ENCODE measurements at places on chromosomes 16 and 17.
A peak's percentile ranks its signal among the peaks of the same experiment; 100 is the strongest.

DNA sequence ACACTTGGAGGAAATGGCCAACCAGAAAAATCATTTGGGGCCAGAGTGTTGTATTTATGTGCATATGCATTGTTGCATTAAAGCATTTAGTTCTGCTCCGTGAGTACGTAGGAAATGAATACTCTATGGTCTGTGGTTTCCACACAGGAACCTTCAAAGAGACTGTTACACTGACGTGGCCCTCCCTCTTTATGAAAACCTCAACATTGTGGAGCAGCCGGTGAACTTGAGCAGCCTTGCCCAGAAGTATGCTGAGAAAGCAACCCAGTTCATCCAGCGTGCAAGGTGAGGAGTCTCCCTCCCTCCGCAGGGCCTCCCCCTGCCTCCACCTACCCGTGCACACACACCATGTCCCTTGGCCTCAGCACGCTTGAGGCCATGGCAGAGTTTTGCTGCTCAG, 65.2 kb downstream of the ARSG start:
- DNase-seq = no peak

GRCh38 chr17:3574231-3574630, 16.6 kb upstream of the TRPV3 start:
- no peak for DNase-seq

DNA sequence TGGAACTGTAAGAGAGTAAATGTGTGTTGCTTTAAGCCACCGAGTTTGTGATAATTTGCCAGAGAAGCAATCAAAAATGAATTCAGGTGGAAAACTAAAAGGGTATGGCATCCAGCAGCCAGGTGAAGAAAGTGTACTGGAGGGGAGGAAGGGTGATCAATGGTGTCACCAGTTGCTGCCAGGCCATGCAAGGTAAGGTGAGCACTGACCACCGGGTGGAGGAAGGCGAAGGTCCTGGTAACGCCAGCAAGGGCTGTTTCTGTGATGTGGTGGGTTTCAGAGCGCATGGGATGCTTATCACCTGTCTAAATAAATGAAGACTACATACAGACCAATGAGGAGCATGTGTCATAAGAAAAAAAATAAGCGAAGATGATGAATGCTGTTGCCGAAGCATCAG, 6.9 kb downstream of the FA2H start:
- DNase-seq = no peak

DNA sequence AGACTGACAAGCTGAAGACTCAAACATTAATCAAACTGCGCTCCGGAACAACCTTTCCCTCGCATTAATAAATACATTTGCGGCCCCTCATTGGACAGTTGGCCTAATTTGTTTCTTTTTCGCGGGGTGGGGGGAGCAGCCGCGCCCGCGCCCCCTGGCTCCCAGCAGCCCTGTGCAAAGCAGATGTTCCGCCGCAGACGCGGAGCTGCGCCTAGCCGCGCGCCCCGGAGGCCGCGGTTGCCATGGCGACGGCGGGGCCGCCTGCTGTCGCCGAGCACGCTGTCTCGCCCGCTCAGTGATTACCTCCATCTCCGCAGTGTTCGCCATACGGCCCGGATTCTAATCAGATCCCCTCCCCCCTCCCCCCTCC, 25.5 kb downstream of the COPZ2 start:
- peak; percentile 70 for DNase-seq

GRCh38 chr17:73429440-73430164, 117.8 kb upstream of the CDC42EP4 start:
- DNase-seq = peak; percentile 76

GRCh38 chr16:78309763-78310162, 210.3 kb downstream of the WWOX start:
- no peak for DNase-seq

DNA sequence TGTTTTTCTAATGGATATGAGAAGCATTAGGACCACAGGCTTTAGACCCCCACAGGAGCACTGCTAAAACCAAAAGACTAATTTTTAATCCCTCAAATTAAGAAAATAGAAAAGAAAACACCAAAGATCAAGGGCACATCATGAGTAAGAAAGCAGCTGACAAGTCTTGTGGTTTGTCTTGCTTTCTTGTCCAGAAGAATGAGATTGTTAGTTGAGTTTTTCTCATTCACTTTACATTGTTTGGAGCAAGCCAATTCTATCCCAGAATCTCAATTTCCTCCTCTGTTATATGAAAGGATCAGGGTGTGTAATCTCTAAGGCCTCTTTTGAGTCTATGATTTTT, 899.0 kb downstream of the KCNJ2 start:
- DNase-seq = no peak

DNA sequence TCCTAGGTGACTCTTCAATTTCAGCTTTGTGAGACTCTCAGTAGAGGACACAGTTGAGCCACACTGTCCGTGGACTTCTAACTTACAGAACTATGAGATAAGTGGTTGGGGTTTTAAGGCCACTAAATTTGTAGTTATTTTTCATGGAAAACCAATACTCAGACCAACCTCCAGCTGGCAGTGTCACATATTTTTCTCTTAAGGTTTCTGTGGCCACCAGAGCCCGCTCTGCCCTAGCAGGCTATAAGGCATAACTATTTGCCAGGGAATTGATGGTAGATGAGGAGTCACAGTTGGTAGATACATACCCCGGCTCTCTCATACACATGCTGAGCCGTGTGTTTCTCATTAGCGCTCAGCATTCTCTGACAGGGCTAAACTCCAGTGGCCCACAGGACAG, 336.8 kb upstream of the MON1B start:
- DNase-seq = no peak

- DNase-seq = no peak
Measured at GRCh38 chr17:72671016-72671415, 421.5 kb downstream of the SLC39A11 start.

- DNase-seq = no peak
Measured at GRCh38 chr17:81641825-81642489, 5.0 kb downstream of the TSPAN10 start.

- DNase-seq = no peak
Measured at GRCh38 chr16:23104032-23104955, 45.0 kb downstream of the USP31 start.

GRCh38 chr17:75063626-75064025, 16.6 kb downstream of the KCTD2 start:
- no peak for DNase-seq

GRCh38 chr16:89401641-89402445, 88.5 kb downstream of the ANKRD11 start:
- DNase-seq = no peak

DNA sequence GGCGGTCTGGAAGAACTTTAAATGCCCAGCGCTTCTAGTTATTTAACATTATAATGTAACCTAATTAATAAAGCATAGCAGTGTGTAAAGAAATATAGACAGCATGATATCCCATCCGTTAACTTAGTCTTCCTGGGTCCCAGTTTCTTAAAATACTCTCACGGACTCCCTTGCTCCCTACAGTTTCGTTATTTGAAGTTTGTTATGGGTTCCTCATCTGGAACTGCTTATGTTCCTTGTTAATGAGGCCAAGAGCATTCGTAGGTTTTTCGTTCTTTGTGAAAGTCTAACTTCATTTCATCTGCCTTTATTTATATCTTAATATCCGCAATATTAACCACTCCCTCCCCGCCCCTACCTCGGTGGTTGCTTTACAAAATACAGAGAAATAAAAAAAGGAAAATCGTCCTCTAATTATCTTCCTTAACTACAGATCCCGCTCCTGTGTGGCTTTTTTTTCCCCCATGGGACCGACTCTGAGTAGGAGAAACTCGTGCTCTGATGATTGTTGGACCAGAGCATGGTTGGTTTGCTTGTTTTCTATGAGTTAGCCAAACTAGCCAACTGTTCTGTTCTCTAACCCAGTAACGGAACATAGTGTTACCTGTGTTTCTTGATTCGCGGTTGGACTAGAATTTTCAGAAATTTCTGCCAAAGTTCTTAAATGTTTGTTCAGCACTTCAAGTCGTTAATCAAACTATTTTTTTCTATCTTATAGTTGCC, 863 bp downstream of the ADPRM start:
- DNase-seq = no peak

- DNase-seq = no peak
Measured at GRCh38 chr17:41434005-41434404, 6.8 kb downstream of the KRT38 start.

- no peak for DNase-seq
Measured at GRCh38 chr17:57584050-57584551, 161.0 kb downstream of the CCDC182 start.

- no peak for DNase-seq
Measured at GRCh38 chr16:70750893-70751467, 50.0 kb downstream of the VAC14 start.

DNA sequence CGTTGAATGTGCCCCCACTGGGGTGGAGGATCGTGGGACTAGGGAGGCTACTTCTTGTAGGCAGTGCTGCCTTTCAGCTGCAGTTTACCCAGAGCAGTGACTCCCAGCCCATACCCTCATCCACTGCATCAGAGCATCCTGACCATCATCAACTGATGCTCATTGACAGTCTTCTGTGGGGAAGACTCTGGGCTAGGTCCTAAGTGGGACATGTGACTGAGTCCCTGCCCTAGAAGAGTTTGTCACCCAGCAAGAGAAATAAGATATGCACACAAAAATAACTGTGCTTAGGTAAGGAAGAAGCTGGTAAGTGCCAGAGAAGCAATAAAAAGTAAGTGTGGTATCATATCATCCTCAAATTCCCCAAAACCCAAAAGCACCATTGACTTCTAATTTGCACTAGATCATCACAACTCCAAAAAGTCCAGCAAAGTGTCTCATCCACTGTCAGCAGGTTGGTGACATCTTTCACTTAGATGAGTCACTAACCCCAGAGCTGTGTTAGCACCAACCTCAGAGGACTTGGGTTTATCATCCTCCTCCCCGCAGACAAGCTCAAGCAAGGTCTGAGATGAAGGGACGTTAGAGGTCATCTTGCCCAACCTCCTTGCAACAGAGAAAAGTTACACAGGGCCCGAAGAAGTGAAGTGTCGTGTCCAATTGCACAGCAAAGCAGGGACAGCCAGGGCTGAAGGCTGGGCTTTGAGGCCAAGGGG, 99.0 kb downstream of the CCDC182 start:
- no peak for DNase-seq

GRCh38 chr17:69314246-69315065, 12.5 kb downstream of the ABCA5 start:
- DNase-seq = no peak

GRCh38 chr17:75088465-75089417, 987 bp downstream of the SLC16A5 start:
- no peak for DNase-seq

- no peak for DNase-seq
Measured at GRCh38 chr17:82228278-82228841, 482 bp upstream of the SLC16A3 start.

DNA sequence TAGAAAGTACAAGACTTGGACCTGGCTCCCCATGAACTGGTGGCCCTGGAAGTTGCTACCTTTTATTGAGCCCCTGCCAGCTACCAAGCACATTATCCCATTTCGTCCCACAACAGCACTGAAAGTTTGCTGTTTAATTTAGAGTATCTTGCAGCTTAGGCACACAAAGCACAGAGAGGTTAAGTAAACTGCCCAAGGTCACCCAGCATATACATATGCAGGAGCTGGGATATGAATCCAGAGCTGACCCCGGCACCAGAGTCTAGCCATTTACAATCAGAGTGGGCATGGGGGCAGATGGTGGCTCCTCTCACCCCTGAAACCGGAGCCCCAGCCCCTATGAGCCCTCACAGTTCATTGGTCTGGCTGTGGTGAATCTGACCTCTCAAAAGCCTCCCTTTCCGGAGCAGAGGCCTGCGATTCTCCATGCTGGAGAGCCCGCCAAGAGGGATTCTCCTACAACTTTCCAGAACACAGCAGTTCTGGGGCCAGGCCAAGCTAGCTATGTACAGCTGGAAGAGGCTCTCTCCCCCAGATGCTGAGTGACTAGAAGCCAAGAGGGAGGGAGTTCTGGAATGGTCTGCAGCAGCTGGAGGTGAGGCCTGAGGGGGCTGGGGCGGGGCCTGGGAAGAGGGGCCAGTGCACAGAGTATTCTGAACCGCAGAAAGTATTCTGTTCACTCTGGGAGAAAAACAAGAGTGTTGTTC, 58.3 kb downstream of the SREBF1 start:
- DNase-seq = no peak

DNA sequence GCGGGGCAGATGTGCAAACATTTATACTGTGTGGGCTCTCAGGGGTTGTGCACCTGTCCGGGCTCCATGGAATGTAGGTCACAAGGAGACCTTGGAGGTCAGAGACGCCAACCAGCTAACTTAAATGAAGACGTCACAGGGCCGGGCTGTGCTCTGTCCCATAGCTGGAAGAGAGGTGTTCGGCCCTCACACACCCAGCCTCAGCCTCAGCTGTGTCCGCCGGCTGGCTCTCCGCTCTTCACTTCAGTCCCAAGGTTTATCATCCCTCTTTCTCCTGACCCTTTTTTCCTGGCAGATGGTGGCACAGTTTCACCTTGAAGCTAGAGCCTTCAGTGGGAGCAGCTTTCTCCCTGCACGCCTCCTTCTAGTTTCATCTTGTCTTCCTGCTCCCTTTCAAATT, 6.0 kb upstream of the RBFOX3 start:
- no peak for DNase-seq

GRCh38 chr17:67421869-67422273, 44.8 kb downstream of the PITPNC1 start:
- peak; percentile 54 for DNase-seq

- DNase-seq = no peak
Measured at GRCh38 chr16:54176376-54176901, 110.1 kb downstream of the IRX3 start.
